DMS153 (cell line): ENCODE measurements at places on chromosomes 3 and 15.

- no peak for DNase-seq
These were observed 43.5 kb downstream of the TNIK start for GRCh38 chr3:171416666-171417065.

GRCh38 chr3:49032646-49033304, 3.6 kb upstream of the IMPDH2 start:
- no peak for DNase-seq

- no peak for DNase-seq
These were observed 336.6 kb downstream of the FEZF2 start for GRCh38 chr3:62036726-62037125.

- DNase-seq = no peak
These were observed 48.1 kb downstream of the HSPBAP1 start for GRCh38 chr3:122745369-122746021.

- no peak for DNase-seq
These were observed 12.8 kb upstream of the CCNL1 start for GRCh38 chr3:157172746-157173145.

GRCh38 chr15:37872661-37873060, 61.8 kb upstream of the TMCO5A start:
- peak; percentile 17 for DNase-seq

GRCh38 chr3:59426821-59427565, 377.2 kb upstream of the CFAP20DC start:
- DNase-seq = no peak

DNA sequence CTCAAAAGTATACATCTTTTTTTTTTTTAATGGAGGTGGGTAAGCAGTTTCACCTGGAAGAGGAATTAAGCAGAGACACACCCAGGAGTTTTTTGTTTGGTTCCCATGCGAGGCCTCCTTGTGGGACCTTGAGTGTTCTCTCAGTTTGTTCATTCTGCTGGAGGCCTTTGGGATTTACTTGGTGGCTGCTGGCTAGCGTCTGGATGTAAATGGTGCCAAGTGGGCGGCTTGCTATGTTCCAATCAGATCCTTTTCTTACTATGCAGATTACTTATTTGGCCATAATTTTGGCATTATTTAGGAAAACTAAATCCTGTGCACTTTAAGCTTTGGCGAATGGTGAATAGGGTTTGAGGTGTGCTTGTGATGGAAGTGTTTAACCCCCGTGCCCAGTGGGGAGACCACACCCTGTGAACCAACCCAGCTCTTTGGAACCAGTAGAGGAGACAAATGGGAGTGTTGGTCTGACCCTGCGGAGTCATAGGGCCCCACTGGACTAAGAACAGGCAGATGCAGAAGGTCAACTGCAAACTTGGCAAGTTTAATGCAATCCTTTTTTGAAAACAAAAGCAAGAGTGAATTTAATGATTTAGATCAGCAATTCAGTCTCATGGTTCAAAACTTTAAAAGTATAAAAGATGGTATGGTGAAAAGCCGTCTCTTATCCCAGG, 79.4 kb downstream of the EBLN2 start:
- no peak for DNase-seq

- DNase-seq = no peak
These were observed 45.8 kb downstream of the ALDH1A2 start for GRCh38 chr15:58019503-58020376.

GRCh38 chr15:23038726-23039142, 635 bp downstream of the TUBGCP5 start:
- no peak for DNase-seq

DNA sequence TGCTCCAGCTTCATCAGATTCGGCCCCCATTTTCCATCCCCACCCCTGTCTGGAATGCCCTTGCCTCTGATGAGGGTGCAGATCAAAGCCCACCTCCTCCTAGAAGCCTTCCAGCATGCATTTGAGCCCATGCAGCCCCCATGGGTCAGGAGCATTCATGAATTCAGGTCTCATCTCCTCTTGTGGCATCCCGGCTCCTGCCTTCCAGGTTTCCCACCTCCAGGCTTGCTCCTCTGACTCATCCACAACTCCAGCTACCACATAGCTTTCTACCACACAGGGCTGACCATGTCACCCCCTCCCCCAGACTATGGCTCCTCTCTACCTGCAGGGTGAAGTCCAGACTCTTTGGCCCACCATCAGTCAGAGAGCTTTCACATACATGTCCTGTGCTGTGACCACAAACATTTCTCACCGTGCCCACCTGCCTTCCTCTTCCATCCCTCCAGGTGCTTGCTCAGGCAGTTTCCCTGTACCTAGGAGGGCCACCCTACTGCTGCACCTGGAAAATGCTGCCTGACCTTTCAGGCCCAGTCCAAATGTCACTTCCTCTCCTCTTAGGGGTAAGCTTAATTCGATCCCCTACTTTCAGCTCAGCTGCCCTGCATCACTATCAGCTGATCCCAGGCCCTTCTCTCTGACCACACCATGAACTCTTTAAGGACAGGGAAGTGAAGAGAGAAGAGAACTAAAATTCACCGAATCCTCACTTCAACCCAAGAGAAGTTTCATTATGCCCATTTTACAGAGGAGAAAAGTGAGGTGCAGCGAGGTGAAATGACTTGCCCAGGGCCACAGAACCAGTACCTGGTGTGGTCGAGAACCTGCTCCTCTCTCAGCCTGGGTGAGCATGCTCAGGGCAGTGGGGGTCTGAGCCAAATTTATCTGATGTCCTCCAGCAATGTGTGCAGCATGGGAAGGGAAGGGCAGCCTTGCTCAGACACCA, 13.7 kb upstream of the FGD5 start:
- no peak for DNase-seq

DNA sequence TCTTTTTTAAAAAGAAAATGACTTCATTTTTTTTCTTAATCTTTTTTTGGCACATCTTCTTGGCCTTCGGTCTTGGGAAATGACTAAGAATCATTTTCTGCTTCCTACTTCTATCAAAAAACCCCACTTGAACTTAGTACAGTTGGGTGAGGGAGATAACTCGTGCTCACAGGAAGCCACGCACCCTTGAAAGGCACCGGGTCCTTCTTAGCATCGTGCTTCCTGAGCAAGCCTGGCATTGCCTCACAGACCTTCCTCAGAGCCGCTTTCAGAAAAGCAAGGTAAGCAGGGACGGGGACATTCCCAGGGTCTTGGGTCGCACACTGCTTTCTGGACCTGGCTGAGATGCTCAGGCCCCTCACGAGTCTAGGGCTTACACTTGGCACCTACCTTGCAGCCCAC, at the start of gene CCR4:
Gene CCR4 (plus strand): TSS at position 235 of the 402 bp plus-strand sequence. CDS start 1,779 bp downstream, outside the sequence.
- no peak for DNase-seq

- no peak for DNase-seq
These were observed 12.4 kb upstream of the LTF start for GRCh38 chr3:46477145-46477544.

DNA sequence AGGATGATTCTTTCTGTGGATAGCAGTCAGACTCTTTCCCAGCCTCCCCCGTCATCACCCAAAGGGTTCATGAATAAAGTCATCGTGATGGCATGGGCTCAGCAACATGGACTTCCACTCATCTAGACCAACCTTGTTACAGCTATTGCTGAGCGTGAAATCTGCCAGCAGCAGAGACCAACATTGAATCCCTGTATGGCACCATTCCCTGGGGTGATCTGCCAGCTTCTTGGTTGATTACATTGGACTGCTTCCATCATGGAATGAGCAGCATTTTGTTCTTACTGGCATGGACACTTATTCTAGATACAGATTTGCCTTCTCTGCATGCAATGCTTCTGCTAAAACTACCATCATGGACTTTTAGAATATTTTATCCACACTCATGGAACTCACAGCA, 195.6 kb upstream of the AZI2 start:
- no peak for DNase-seq

DNA sequence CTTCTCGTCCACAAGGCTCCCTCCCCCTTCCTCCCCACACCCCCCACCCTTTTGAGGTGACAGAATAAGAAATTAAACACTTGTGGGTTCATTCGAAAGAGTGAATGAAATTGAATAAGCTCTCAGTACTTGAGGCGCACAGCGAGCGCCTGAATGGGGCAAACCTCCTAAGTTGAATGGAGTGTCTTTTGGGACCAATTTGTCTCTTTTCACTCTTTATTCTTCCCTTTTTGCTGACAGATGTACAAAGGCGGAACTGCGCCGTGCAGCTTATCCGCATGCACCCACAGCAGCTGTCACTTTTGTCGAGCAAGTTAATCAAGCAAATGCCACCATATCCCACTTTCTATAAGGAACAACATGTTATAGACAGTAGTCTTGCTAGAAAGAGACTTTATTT, 47.9 kb upstream of the FEZF2 start:
- DNase-seq = no peak

- peak; percentile 39 for DNase-seq
These were observed 118.7 kb downstream of the NUP210 start for GRCh38 chr3:13301286-13301987.

DNA sequence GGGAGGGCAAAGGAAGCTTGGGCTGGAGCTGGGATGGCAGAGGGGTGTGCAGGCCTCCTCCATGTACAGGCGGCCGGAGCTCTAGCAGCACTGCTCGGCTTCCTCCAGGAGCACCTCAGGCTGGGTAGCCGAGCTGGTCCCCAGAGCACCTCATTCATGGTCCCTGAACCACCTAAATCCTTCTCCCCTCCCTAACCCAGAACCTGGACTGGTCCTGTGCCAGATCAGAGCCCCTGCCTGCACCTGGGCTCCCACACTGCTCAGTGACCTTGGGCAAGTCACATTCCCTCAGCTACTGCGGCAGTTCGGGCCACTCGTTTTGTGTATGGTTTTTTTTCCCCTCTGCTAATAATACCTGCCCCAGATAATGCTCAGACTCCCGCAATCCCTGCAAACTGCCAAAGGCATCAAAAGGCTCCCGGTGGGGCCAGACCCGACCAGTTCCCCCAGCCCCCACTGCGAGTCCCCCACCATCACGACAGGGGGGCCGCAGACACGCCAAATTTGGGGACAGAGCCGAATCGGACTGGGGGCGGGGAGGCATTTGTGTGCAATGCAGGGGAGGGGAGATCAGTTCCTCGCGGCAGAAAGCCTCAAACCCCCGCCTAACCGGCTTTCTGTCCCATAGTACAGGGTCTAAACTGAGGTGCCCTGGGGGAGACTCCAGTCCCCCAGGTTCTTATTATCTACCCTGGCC, 1.3 kb downstream of the SEMA7A start:
- no peak for DNase-seq

DNA sequence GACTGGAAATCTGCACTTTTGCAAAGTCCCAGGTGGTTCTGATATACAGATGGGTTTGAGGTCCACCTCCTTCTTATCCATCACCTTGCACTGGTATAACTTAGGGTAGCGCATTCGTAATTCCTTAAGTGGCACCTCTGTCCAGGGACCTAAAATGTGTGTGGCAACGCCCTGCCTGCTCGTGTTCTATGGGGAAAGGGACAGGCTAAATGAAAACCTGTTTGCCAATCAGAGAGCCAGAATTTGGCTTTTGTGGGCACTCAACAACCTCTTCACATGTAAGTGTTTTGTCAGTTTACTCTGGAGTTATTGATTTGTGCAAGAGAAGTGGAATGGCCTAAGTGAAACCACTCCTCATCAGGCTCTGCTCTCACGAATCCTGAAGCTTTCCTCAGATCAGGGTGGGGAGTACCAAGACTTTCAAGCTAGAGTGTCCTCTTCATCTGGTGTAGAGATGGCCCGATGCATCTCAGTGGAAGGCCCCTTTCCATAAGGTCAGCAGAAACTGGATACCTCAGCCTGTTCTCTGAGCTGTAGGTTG, 138.3 kb downstream of the ALDH1A2 start:
- no peak for DNase-seq

DNA sequence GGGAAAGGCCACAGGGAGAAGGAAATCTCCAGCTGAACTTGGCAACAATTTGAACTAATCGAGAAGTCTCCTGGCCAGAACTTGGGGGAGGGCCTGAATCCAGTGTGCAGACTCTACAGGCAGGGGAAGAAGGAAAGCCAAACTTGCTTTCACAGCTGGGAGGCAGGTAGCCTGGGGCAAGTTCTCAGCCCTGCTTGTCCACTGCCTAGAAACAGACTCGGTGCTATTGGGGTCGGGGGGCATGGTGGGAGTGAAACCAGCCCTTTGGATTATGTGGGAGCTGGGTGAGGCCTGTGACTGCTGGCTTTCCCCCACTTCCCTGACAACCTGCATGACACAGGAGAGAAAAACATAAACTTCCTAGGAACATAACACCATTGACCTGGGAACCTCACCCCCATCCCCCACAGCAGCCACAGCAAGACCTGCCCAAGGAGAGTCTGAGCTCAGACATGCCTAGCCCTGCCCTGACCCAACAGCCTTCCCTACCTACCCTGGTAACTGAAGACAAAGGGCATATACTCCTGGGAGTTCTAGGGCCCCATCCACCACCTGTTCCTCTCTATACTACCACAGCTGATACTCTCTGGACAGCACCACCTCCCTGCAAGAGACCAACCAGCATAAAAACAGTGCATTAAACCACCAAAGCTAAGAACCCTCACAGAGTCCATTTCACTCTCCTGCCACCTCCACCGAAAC, 103.7 kb upstream of the MNS1 start:
- DNase-seq = peak; percentile 5

GRCh38 chr3:114498539-114499370, 204.9 kb downstream of the TIGIT start:
- peak; percentile 73 for DNase-seq

DNA sequence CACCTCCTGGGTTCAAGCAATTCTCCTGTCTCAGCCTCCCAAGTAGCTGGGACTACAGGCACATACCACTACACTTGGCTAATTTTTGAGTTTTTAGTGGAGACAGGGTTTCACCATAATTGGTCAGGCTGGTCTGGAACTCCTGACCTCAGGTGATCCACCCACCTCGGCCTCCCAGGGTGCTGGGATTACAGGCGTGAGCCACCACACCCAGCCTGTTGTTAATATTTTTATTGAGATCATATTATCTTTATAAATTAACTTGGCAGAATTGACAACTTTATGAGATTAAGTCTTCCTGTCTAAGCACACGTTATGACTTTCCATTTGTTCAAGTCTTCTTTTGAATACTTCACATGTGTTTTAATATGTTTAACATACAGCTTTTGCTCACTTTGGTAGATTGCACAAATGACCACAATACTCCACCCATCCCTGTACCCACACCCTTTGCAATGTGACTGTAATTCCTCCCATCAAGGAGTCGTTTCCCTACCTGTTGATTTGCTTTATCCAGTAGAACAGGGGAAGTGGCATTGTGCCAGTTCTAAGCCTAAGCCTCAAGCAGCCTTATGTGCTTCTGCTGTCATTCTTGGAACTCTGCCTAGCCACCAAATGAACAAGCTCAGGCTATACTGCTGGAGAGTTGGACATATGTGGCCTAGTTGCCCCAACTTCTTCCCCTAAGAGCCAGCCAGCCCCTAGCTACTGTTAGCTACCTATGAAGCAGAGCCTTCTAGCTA, 8.2 kb downstream of the XYLB start:
- DNase-seq = no peak

DNA sequence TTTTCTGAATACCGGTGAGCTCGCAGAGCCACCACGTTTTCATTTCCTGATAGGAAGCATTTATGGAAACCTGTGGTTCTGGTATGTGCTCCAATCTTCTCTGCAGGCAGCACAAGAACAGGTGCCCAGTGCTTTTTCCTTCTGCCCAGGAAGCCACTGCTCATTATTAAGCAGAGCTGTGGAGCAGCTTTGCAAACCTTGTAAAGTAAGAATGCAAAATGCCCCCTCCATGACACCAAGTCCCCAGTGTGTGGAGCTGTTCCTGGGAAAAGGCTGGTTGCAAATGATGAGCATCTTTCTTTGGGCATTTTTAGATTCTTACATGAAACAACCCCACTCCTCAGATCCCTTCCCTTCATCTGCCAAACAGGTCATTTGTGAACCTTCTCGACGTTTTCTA, 65.7 kb upstream of the MRPL3 start:
- no peak for DNase-seq

GRCh38 chr3:183895296-183895695, 10.6 kb upstream of the PARL start:
- DNase-seq = peak; percentile 14

- peak; percentile 0 for DNase-seq
These were observed 922 bp upstream of the TAMM41 start for GRCh38 chr3:11847607-11848006.
